ENCODE measurements at places on chromosomes 7 and 10.

GRCh38 chr10:131975003-131975402 is 6.7 kb downstream of the BNIP3 start:
- DNase-seq = no peak

- DNase-seq = no peak
Observed at GRCh38 chr7:53415816-53416215, 380.4 kb downstream of the POM121L12 start.

- DNase-seq = no peak
Observed at GRCh38 chr10:31358688-31359330, 39.8 kb downstream of the ZEB1 start.

DNA sequence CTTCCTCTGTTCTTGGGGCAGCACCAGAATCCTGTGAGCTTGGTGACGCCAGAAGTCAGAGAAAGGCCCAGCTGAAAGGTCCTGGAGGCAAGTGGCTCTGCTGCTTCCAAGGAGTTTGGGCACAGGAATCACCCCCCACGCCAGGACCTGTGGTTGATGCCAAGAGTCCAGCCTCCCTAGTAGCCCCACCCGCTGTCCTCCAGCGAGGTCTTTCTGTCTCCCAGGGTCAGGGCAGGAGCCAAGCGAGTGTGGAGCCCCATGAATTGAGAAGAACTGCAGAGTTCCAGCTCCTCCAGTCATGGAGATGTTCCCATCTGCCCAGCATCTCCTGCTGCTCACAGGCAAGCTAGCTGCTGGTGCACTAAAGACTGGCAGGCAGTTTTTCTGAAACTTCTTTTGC is 631.7 kb upstream of the MGMT start:
- no peak for DNase-seq

- DNase-seq = no peak
Observed at GRCh38 chr7:139494835-139495579, 11.5 kb upstream of the KLRG2 start.

GRCh38 chr10:132540456-132540855 is 2.9 kb downstream of the INPP5A start:
- no peak for DNase-seq

DNA sequence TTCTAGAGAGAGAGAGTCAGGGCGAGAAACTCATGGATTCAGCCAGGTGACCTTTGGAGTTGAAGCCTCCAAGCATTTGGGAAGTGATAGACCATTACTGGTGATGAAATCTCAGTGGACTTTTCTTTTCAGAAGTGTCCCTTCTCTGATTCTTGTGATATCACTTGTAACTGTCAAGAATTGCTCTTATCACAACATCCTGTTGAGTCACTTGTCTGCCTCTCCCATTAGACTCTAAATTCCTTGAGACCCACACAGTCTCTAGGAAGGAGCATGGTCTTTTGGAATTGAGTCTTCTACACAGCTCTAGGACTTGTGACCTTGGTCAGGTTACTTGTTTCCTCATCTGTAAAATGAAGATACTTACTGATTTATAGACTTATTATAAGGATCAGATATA is 81.0 kb downstream of the CFAP58 start:
- no peak for DNase-seq

DNA sequence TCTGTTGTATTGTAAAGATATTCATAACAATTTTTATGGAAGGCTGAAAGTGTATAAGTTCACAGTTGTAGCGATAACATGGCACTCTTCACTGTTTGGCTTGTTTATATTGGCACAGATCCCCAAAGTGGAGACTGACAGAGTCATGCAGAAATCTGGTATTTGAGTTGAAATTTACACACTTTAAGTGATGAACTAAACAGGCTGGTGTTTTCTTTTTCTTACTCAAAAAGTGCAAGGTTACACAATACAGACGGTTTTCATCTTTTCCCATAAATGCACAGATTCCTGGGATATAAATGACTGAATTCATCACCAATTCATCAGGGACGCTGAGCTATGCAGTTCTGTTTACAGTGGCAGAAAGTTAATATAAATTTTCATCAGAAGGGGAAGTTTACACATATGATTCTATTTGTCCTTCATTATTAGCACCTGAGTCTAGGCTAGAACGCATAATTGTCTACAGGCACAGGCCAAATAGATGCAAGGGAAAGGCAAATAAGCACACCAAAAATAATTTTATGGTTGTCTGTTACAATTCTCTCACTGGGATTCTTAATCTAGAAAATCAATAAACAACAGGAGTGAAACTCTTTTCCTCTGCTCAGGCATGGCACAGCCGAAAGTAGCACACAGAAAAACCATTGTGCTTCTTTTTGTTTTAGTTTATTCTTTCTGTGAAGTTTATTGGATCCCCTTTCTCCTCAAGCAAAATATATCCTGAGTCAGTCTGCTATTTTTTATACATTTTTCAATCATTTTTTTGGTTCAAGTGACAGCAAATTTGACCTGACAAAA is 88.0 kb downstream of the FOXP2 start:
- DNase-seq = no peak

DNA sequence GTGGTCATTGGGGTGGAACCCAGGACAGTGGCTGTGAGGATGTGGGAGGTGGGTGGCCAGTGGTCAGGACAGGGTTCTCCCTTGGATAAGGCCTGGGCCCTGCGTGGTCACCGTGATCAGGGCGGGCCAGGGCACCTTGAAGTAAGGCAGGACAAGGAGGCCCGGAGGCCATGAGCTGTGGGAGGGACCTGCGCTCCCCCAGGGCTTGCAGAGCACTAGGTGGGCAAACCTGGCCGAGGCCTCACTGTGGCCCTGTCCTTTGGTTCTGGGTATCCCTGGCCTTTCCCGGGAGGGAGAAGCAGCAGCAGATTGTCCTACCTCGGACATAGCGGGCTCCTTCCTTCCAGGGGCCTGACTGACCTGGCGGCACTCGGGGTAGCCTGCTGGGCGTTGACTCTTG is 144.8 kb upstream of the RET start:
- no peak for DNase-seq

GRCh38 chr10:28946479-28946878 is 269.2 kb downstream of the BAMBI start:
- no peak for DNase-seq

GRCh38 chr10:15348579-15348978 is 22.5 kb downstream of the FAM171A1 start:
- DNase-seq = no peak

DNA sequence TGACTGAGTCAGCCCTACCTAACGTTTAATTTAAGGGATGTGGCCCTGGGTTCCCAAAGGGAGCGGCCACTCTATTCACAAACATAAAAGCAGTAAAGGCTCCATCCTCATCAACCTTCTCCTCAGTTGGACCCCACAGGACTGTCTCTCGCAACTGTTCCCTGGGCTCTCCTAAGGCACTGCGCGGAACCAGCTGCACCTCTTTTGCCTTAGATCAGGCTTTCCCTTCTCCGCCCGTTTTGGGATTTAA is 689 bp upstream of the GTPBP4 start:
- no peak for DNase-seq

- DNase-seq = no peak
Observed at GRCh38 chr10:122244001-122244975, 26.8 kb upstream of the BTBD16 start.

DNA sequence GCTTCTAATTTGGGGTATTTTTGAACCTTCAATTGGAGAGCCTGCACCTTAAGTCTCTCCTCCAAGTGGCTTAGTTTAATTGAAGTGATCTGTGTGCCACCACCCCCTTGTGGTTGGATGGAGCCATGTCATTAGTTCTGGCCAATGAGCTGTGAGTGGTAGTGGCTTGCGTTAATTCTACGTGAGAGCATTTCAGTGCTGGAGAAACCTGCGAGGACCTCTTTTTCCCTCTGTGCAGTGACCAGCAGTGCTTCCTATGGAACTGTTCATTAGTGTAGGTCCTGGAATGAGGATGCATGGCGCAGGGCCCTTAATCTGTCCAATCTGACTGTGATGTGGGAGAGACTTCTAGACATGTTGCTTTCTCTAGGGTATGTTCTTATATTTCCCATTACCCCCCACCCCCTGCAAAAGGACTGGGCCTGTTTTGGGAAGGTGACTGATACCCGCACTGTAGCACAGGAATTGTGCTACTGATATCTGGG is 3.8 kb downstream of the HILPDA start:
- DNase-seq = peak; percentile 47

GRCh38 chr10:114801411-114801813 is 20.2 kb upstream of the FHIP2A start:
- DNase-seq = no peak

DNA sequence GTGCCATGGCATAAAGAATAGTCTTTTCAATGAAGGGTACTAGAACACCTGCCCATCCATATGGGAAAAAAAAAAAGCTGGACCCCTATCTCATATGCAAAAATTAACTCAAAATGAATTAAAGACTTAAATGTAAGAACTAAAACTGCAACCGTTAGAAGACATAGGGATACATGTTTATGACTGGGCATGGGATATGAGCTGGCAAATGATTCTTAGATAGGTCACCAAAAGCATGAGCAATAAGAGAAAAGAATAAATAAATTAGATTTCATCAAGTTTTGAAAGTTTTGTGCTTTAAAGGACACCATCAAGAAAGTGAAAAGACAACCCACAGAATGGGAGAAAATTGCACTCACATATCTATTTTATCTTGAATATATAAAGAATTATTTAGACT is 222.0 kb downstream of the ADK start:
- no peak for DNase-seq

GRCh38 chr7:82595176-82595575 is 151.6 kb upstream of the CACNA2D1 start:
- no peak for DNase-seq

- no peak for DNase-seq
Observed at GRCh38 chr7:23333671-23334246, 34.6 kb downstream of the MALSU1 start.

- DNase-seq = no peak
Observed at GRCh38 chr7:120407010-120407409, 134.0 kb downstream of the KCND2 start.

GRCh38 chr10:124425227-124425962 is 6.7 kb upstream of the OAT start:
- DNase-seq = no peak

GRCh38 chr7:45662540-45663166 is 88.5 kb downstream of the ADCY1 start:
- no peak for DNase-seq

GRCh38 chr10:102231357-102232318 is 5.5 kb downstream of the ELOVL3 start:
- peak; percentile 77 for DNase-seq

GRCh38 chr10:9068003-9068402 is 1013.5 kb downstream of the GATA3 start:
- no peak for DNase-seq

DNA sequence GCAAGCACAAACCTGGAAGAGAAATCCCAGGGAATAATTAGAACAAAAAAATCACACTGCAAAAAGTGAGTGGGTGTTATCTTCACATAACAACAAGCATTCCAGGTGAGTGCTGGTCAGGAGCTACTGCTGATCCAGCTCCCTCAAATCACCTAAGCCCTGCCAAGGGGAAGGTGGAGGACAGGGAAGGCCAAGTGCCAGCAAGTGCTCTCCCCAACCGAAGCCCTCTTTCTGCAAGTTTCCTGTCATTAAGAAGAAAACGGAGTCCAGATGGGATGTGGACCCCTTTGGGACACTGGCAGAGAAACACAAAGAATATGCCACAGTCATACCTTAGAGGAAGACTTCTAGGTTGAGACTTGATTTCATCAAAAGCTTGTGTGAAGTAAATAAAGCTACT is 933.0 kb upstream of the ZNF722 start:
- no peak for DNase-seq

DNA sequence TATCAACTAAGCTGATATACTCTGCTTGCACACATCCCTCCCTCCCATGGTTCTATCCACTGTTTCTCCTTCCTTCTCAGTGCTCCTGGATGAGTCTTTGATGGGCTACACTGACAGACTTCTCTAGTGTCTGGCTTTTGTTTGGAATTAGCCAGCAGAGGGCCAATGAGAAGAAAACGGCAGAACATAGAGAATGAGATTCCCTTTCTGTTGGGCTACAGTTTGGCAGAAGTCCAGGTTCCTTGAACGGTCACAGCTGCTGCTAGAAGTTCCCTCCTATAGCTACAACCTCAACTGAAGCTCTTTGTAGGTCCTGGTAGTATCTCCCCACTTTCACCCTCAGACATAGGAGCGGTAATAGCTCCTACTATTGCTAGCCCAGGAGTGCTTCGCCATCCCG is 251.1 kb upstream of the LRRN3 start:
- DNase-seq = no peak

- no peak for DNase-seq
Observed at GRCh38 chr10:11539191-11539868, 72.1 kb downstream of the USP6NL start.

- DNase-seq = no peak
Observed at GRCh38 chr7:158912406-158912805, 56.0 kb downstream of the DYNC2I1 start.

DNA sequence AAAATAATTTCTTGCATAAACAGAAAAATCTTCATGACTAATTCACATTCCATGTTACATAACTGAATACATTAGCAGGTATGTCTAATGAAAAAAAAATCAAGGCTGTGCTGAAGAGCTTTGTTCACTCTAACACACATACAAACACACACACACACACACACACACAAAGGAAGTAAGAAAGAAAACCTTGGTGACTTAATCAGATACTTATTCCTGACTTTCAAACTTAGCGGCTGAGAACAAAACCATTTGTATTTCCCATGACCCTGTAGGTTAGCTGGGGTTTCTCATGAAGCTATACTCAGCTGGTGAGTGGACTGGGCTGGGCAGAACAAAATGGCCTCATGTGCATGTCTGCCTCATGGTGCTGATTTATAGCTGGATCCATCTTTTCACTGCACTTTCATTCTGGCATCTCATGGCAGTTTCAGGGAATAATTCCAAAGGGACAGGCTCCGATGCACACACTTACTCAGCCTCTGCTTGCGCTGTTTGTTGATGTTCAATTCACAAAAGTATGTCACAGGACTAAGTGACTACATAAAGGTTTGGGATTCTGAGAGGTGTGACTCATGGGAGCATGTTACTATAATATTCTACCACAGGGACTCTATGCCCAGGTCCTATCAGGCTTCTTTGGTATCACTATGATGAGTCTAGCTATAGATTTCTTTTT is 161.2 kb downstream of the PCLO start:
- DNase-seq = no peak

DNA sequence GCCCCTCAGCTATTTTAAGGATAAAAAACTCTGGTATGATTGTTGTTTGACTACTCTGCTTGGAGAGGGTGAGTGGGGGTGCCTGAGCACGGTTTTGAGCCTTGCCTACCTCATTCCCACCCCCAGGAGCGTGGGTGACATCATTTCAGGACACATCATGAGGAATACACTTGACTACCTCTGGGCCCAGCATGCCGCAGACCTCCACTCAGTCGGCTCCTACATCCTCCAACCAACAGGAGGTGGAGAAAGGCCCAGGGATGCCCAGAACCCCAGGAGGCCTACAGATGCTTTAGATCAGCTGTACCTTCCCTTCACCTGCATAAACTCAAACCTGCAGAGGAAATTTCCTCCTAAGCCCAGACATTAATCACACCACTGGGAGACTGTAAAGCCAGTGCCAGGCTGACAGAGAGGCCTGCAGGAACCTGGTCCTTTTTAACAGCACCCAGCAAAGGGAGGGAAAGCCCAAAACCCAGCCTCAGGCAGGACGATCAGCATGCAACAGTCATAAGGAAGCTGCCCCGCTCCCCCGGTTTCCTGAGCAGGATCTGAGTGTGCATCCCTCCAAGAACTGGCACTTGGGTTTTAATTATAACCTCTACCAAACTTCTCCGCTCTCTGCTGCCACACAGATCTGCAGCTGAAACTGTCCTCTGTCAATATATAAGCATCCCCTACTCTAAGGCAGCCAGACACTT is 61.7 kb upstream of the ZNRF2 start:
- no peak for DNase-seq
